ENCODE measurements at places on chromosomes 4 and X.

DNA sequence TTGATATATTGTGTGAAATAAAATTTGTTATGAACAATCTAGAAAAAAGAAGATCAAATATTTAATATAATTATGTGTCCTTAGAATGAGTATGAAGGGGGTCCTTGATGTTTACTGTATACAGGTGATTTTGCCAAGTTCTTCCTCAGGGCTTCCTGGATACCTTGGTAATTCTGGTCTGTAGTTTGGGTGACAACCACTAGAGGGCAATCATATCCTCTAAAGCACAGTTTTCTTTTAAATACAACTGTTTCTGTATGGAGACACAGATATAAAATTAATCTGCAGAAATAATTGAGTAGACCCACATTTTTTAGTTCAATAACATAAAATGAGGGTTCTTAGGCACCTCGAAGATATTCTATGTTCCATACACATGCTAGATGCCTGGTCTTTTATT is 157.7 kb downstream of the SPANXN1 start:
- no peak for ATAC-seq

- ATAC-seq: no peak
These were observed 84.3 kb downstream of the REPS2 start for GRCh38 chrX:17030580-17031270.

DNA sequence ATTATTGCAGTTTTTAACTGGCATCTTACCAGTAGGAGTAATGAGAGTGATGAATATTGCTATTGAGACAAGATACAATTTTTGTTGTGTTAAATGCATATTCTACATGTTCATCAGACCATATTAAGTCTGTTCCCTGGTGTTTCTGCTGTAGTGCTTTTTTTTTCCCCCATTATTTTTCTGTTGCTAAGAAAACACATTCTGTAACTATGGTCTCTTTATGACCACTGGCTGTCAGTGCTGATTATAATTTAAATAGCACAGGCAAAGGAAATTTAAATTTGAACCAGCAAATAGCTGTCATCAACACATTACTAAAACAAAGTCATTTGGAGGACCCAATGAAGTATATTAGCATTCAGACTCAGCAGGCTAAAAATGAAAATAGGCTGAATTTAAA is 98.3 kb upstream of the ANKRD50 start:
- peak; percentile 32 for ATAC-seq

DNA sequence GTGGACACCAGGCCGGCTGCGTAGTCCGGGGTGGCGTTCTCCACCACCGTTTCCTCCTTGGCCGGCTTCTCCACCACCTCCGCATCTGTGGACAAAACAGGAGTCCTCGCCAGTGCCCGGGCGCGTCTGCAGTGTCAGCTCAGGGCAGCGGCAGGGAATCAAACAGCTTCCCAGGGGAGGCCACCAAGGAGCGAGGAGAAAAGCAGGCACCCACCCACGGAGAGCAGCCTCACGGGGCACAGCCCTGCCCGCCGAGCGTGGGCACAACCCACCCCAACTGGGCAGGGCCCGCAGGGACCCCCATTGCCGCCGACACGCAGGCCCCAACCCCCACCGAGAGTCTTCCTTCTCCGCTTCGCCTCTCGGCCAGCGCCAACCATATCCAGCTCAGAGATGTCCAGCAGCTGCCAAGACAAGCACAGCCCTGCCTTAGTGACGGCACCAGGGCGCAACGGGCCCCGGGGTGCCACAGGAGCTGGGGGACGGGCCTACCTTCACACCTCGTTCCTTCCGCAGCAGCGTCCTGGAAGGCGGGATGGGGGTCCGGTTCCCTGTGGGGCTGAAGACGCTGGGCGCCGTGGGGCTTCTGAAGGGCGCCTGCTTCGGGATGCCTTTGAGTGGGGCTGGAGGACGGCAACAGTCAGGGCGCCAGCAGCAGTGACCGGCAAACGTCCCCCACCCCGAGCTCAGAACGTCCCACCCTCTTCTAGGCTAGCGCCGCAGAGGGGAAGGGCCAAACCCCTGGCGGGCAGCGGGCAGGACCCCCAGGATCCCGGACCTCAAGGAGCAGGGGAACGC is 22.8 kb downstream of the NELFA start:
- ATAC-seq: no peak

GRCh38 chr4:88138561-88138960 is 19.9 kb downstream of the ABCG2 start:
- ATAC-seq: no peak

DNA sequence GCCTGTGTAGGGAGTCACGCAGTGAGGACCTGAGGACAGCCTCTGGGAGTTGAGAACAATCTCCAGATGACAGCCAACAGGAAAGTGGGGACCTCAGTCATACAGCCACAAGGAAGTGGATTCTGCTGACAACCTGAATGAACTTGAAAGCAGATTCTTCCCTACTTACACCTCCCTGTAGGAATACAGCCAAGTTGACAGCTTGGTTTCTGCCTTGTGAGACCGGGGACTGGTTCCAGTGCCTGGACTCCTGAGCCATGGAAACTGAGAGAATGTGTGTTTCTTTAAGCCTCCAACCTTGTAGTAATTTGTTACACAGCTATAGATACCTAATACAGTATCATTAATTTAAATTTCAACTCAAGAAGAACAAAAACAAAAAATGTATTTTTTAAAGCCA is 107.5 kb downstream of the CNKSR2 start:
- ATAC-seq: no peak

- peak; percentile 20 for ATAC-seq
These were observed 78.5 kb downstream of the MSN start for GRCh38 chrX:65745992-65746391.

DNA sequence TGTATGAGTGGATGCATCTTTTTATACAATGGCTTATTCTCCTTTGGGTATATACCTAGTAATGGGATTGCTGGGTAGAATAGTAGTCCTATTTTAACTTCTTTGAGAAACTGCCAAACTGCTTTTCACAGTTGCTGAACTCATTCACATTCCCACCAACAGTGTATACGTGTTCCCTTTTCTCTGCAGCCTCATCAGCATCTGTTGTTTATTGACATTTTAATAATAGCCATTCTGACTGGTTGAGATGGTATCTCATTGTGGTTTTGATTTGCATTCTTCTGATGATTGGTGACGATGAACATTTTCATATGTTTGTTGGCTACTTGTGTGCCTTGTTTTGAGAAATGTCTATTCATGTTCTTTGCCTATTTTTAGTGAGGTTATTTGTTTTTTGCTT is 687.0 kb upstream of the EPHA5 start:
- ATAC-seq: no peak

DNA sequence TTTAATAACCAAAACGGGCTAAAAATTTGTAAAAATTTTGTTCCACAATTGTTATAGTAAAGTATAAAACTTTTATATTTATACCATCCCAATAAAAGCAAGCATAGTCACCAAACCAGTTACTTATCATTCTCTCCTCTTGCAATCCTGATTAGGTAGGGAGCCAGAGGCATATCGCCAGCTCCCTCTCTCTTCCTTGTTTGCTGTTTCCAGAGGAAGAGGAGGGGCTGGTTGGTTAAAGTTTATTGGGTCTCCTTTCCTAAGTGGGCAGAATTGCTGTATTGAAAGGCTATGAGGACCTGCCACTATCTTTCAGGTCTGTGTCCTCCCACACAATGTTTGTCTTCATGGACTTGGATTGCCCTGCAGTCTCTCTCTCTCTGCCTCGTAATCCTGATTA is 29.6 kb upstream of the BBS12 start:
- no peak for ATAC-seq

- no peak for ATAC-seq
These were observed 9.1 kb upstream of the TMSB15B start for GRCh38 chrX:103953353-103953752.

DNA sequence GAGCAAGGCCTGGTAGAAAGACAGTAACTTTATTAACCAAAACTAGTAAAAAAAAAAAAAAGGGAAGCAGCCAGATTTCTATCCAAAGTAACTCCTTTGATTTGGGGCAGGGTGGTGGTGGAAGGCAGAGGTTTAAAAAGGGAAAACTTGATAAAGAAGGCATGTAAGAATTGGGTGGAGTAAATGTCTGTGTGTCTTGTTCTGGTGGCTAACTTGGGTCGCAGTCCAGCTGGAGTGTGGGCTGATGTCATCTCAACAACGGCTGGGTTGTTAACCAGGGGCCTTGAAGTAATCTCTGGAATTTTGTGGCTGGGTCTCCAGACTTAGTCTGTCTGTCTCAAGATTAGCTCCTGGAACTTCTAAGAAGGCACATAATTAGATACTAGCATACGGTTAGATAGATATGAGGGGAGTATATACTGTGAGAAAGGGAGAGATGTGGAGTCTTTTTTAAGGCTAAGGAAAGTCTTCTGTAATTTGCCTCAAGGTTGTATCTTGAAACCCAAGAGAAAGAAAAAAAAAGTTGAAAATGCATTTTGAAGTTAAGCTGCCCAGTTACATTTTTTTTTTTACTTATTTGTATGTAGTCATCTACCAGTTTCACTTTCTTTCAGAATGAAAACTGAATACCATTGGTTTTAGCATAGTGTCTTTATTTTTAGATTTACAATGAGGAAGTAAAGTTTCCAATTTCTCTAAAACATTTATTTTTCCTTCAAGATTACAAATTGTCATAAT is 48.3 kb downstream of the MTHFD2L start:
- ATAC-seq: peak; percentile 19

DNA sequence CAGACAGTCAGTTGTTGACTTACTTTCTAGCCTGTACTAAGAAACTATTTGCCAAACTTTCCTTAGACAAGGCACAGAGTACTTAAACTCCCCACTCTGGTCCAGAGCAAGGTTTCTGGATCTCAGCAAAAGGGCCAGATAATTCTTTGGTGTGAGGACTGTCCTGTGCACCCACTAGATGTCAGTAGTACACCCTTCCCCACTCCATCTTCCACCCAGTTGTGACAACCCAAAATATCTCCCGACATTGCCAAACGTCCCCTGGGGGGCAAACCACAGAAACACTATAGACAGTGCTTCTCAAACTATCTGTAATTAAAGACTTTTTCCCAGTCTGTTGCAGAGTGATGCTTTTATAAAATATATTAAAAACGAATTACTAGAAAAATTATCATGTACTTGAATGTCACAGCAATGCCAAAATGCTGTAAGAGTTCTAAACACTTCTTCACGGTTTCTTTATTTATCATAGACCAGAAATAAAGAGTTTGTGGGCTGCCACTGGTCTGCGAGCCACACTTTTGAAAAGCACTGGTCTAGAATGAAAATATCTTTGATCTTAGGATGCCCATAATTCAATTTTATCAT is 203.5 kb downstream of the PRDM5 start:
- peak; percentile 98 for ATAC-seq

- peak; percentile 80 for ATAC-seq
These were observed 76.7 kb downstream of the WWC2 start for GRCh38 chr4:183175631-183176232.

DNA sequence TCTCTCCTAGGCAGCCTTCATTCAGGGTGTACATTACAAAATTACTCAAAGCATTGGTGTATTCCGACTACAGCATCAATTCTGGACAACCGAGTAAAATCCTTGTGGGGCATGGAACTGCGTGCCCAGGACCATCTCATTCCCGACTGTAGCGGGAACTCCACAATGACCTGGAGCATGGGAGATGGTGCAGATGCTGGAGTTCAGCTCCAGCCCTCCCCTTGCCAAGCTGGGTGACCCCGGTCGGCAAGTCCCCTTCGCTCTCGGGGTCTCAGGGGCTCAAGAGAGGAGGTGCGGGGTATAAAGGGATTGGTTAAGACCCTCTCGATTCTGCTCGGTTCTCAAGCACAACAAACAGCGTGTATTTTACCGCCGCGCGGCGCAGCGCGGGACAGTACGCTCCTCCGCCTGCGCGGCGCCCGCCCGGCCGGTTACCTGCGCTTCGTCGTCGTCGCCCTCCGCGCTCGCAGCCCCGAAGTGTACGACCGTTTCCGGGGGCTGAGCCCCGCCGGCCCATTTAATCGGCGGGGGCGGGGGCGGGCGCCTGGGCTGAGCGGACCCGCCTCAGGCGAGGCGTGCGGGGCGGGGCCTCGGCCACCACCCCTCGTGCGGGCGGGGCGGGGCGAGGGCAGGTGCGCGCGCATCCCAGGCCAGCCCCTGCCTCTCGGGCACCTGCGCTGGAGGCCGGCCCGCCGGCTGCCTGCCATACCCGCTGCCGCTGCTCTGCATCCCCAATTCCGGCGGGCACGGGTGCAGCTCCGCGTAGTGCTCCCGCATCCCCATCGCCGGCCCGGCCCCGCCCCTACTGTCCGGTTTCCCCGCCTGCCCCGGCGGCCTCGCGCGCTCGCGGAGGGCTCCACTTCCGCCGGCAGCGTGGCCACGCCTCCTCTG is at the start of gene G6PD:
G6PD (minus strand) TSS at position 493 of the 891 bp plus-strand sequence. CDS start 691 bp downstream, outside the sequence.
- peak; percentile 55 for ATAC-seq

- ATAC-seq: no peak
These were observed 110.4 kb upstream of the MAP9 start for GRCh38 chr4:155487210-155487609.

DNA sequence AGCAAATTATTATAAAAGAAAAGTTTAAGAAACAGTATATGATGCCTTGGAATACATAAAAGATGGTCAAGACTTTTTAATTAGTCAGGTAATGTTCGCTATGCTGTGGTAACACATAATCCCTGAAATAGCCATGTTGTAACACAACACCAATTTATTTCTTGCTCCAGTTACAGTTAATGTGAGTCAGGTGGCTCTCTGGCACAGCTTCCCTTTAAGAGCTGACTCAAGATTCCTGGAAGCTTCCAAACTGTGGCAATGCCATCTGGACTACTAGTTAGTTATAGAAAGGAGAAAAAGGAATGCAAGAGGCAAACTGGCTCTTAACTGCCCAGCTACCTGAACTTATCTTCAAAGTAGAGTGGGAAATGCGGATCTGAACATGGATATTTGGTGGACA is 210.5 kb downstream of the CHM start:
- peak; percentile 72 for ATAC-seq
